Esophagus squamous epithelium (tissue), 5 donors: ENCODE measurements at places on chromosomes 4 and X.

GRCh38 chrX:20951016-20951810, 423.0 kb upstream of the CNKSR2 start:
- no peak for DNase-seq

- no peak for DNase-seq
Observed at GRCh38 chr4:77437079-77437478, 168.5 kb upstream of the CXCL13 start.

GRCh38 chr4:24550441-24551175, 33.7 kb downstream of the DHX15 start:
- no peak for DNase-seq

DNA sequence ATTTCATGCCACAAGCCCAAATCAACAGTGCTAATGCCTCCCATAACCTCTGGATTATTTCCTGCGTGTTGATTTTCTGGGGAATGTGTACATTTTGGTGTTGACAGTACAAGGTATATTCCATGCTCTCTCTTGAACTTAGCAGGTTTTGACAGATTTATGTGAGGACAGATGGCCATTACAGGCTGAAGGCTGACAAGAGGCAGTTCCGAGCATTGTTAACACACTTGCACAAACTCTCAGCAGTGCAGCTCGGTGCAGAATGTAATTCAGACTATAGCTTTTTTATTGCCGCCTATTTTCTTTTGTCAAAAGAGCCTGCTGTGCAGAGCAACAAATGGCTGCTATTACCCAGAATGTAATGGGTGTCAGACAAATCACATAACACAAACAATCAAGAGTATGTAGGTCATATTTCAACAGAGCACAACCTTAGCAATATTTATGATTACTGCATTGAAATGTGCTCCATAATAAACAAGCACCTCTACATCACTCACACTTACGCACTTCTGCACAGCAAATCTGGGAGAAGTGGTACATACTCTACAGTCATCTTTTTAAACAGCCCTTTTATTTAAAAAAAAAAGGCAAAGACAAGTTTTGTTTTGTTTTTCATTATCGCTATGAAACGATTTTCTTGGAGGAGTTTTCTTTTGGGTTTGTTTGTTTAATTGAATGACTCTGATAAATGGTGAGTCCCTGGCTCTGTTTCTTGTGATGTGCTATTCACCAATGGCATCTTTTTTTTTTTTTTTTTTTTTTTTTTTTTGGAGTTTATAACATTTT, 71.6 kb downstream of the PPARGC1A start:
- DNase-seq = no peak

DNA sequence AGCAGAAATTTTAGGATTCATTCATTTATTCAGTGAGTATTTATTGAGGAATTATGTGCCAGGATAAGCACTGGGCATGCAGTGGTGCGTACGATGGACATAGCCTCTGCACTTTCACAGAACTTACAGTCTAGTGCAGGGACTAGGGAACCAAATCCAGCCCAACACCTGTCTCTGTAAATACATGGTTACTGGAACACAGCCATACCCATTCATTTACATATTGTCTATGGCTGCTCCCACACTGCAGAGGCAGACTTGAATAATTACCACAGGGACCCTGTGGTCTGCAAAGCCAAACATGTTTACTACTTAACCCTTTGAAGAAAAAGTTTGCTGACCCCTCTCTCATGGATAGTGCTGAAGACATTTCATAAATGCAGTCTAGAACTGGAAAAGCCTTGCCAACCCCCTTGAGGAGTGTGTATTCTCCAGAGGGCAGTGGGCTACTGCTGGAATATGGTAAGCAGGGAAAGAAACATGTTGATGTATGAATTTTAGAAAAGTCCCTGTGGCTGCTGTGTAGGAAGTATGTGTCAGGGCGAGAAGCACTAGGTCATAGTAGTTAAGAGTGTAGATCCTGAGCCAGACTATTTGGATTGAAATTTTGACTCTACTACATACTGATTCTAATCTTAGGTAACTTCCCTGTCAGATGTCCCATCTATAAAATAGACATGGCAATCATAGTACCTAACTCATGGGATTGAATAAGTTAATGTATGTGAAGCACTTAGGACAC, 75.5 kb downstream of the GALNT7 start:
- DNase-seq = no peak

- no peak for DNase-seq
Observed at GRCh38 chr4:173074501-173074946, 94.1 kb upstream of the GALNT7 start.

DNA sequence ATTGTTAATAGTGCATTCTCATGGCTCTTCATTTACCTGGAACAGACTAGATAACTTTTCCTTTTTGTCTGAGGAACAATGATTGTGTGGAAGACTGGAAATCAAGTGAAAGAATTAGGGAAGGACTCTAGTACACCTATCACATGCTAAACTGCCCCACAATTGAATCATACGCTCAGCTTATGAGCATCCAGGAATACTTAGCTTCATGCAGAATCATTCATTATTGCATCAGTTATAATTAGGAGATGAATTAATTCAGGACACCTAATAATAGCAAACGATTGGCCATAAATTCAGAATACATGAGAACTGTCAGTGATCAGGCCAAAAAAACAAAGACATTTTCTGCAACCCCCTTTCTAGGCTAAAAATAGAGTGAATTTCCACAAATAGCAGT, 106.9 kb downstream of the DKK2 start:
- no peak for DNase-seq

DNA sequence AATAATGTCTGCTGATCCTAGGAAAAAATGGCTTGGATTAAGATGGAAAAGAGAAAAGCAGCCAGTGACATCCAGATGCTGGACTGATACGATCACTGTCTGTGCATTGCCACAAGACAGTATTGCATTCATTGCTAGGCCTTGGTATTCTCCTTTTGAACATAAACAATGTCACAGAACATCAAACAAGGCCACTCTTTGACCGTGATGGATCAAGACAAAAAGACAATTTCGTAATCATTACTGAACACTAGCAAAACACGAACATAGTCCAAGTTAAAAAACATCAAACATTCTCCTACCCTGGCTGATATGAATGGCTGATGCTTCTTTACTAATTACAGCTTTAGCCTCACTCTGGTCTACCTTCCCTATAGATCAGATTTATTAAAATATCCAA, 374.1 kb upstream of the CXorf51B start:
- DNase-seq = no peak

- DNase-seq = no peak
Observed at GRCh38 chrX:153778181-153778580, 2.7 kb upstream of the SRPK3 start.

DNA sequence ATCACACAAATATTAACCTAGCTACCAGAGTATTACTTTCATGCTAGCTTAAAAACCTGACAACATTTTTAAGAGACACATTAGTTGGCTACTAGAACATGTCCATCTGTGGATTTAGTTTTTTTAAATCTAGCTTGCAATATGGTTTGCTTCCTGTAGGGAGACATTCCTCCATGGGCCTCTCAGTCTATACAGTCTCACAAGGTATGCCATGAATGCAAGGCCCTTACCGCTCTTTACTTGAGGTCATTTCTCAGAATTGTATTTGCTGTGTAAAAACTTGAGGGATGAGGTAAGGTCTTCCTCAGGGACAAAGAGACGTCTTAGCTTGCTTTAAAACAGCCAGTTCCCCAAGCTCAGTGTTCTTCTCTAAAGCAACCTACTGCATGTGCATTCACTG, 26.9 kb downstream of the UBA6 start:
- no peak for DNase-seq

- no peak for DNase-seq
Observed at GRCh38 chr4:110087070-110087708, 111.2 kb downstream of the ELOVL6 start.

- no peak for DNase-seq
Observed at GRCh38 chrX:79078114-79078513, 66.4 kb upstream of the GPR174 start.

- no peak for DNase-seq
Observed at GRCh38 chr4:95255396-95256107, 293.2 kb downstream of the UNC5C start.

- DNase-seq = no peak
Observed at GRCh38 chrX:46257451-46257879, 287.8 kb downstream of the ZNF674 start.

DNA sequence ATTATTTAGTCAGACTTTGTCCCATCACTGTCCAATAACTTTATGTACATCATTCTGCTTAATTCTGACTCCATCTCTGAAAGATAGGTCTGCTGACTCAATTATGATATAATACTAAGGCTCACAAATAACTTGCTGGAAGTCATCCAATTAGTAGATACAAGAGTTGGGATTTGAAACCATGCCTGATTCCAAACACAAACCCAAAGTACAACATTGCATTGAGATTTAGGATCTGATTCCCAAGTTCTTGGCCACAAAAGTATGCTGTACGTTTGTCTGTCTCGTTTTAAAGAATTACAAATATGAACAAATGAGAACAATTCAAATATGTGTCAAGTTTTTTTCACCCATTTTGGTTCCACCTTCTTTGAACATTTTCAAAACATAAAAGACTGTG, 108.8 kb downstream of the AMELX start:
- DNase-seq = no peak

- no peak for DNase-seq
Observed at GRCh38 chr4:146742416-146742815, 103.7 kb downstream of the POU4F2 start.

DNA sequence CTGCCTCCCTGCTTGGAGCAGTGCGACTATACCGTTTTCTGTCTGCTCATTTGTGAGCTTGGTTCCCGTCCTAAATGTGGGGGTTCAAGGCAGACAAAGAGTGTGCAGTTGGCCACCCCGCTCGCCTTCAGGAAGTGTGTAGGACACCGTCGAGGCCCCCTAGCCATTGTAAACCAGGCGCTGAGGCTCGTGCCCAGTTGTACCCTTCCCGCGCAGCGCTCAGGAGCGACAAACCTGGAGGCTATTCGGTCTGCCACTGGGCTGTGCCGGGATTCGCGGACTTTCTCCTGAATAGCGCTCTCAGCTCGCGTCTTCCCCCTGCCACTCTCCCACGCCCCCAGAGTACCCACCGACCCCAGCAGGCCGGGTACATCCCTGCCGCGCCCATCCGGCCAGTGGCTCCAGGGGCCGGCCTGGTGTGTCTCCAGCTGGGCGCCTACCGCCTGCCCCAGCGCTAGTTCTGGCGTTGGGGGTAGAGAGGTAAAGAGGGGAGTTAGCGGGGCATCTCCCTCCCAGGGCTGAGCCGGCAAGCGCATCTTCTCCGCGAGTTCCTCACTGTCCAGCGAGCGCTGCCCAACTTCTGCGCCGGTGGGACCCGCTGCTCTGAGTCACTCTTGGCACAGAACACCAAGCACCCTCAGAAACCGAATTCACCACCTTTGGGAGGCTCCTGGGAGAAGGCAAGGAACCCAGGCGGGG, 880 bp upstream of the LONRF3 start:
- DNase-seq = no peak

DNA sequence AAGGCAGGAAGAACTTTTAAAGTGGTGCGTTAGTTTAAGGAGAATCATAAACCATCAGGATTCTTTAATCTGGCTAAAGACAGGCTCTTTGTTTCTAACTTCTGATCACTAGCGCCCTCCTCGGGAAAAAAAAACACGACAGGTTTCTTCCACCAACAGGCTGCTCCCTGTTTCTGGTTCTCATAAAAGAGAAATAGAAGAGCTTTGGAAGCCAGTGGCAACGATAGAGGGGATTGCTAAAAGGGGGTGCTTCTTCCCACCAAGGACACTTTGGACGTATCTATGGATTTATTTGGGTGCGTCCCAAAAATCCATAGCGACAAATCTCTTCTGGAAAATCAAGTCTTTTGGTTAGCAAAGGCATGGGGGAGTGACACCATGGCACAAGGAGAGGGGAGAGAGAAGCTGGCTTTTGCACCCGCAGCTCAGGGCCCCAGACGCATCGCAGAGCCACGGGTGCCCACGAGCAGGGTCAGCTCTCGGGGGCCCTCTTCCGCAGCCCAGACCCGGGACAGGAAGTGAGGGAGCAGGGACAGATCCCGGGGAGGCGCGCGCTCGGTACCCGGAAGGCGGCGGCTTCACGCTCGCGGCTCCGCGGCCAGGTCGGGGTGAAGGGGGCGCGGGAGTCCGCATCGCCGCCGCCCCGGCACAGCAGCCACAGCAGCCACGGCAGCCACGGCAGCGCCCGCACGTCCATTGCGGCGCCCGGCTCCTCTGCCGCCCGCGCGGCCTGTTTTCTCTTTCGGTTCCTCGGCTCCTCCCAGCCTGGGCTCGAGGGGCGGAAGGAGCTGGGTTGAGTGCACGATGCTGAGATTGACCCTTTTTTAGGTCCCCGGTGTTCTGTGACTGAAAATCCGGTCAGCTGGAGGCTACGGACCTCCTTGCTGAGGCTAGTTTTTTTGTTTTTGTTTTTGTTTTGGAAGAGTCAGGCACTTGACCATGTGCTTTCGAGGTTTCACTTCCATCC, at the start of gene CTSO:
TSS of gene CTSO (minus strand) at position 716 of the 967 bp plus-strand sequence. CDS start at position 697, 19 bp downstream.
- DNase-seq = peak; percentile 23

DNA sequence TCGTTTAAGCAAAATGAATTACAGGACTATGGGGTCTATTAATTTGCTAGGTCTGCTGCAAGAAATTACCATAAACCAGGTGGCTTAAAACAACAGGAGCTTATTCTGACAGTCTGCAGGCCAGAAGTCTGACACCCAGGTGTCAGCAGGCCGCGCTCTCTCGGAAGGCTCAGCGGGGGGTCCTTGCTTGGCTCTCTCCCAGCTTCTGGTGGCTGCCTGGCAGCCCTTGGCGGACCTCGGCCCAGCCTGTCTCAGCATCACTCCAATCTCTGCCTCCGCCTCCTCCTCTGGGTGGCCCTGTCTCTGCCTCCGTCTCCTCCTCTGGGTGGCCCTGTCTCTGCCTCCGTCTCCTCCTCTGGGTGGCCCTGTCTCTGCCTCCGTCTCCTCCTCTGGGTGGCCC, 580.5 kb upstream of the FAT1 start:
- DNase-seq = no peak

DNA sequence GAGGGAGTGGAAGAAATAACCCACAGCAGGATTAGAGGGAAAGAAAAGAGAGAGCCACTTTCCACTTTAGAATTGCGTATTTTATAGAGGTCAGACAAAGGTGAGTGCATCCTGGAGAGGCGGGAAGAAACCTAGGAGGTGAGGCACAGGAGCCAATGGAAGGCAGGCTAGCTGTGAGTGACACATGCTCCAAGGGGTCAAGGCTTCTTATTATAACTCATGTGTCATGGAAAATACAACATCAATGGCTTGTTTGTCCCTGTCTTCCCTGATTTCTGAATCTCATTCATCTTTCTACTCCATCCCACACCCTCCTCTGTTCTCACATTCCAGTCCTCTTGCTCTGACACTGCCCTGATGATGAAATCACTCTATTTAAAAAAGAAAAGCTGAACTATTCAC, 14.4 kb downstream of the ANXA3 start:
- DNase-seq = no peak

DNA sequence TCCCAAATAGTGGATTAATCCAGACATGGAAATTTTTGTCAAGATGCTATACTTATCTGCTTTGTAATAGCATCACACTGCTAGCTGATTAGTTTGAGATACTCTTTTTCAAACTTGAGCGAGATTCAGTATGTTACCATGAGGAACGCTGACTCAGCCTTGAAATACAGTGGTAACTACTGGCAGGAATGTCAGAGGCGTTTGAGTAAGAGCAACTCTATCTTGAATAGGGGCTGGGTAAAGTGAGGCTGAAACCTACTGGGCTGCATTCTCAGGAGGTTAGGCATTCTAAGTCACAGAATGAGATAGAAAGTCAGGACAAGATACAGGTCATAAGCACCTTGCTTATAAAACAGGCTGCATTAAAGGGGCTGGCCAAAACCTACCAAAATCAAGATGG, 2519.6 kb downstream of the ARAP2 start:
- DNase-seq = no peak
